AG10803 (cell line): ENCODE measurements at places on chromosomes 2 and 18.

- peak; percentile 62 for DNase-seq
These were observed 87.6 kb downstream of the TTC27 start for GRCh38 chr2:32715391-32715841.

- DNase-seq, result peak; percentile 42
These were observed 25.7 kb downstream of the MTHFD2 start for GRCh38 chr2:74223941-74224770.

- DNase-seq, result no peak
These were observed 2.9 kb upstream of the DSG4 start for GRCh38 chr18:31373641-31374040.

GRCh38 chr2:67631483-67631882 lies 234.3 kb downstream of the ETAA1 start:
- DNase-seq, result no peak

- DNase-seq, result no peak
These were observed 478.8 kb downstream of the ADCYAP1 start for GRCh38 chr18:1383465-1383864.

- no peak for DNase-seq
These were observed 134.6 kb upstream of the KLHL29 start for GRCh38 chr2:23250371-23250770.

DNA sequence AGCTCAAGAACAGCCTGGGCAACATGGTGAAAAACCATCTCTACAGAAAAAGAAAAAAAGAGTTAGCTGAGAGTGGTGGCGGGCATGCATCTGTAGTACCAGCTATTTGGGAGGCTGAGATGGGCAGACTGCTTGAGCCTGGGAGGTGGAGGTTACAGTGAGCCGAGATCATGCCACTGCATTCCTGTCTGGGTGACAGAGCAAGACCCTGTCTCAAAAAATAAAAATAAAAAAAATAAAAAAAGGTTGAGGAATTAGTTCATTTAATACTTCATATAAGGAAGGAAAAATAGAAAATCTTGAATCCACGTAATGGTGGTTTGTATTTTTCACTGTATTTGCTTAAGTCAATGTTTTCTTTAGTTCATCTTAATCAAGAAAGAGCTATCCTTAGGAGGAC lies 241.7 kb downstream of the TGIF1 start:
- DNase-seq, result no peak

DNA sequence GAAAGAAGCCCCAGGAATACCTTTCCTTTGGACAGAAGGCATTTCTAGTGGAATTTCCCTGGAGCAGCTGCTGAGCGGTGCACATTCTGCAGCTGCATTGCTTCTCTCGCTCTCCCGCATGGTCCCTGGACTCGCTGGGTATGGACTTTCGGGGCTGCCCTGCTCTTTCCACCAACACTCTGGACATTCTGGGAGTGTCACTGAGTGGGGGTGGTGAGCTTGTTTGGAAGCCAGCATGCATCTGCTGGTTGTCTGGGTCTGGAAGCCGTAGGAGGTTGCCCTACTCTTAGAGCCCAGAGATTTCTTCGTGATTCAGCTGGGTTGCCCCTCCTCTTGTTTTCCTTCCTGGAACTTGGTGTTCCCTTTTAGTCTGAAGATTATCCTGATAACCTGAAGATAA lies 52.6 kb downstream of the TWIST2 start:
- DNase-seq, result no peak

GRCh38 chr2:99067871-99068625 lies 73.5 kb upstream of the C2orf15 start:
- no peak for DNase-seq

DNA sequence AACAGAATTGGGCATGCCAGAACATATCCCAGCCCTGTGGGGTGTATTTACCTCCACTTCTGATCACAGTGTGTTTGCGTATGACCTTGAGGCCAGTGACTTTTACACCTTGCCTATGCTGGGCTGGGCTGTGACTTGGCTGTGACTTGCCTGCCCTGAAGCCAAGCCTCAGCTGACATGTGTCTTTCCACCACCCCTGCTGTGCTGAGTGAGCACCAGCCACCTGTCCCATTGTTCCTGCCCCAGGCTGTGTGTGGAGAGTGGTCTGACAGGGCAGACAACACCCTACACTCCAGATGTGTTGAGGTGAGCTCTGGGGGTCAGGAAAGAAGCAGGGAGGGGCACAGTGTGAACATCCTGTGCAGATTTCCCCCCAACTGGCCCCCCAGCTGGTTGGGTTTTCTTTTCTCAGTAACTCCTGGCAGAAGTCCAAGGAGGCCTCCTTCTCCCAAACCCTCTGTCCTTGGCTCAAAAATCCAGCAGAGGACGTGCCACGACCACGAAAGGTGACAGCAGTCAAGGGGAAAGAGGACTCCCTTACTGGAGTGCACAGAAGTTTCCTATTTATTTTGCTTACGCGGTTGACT lies 5.1 kb upstream of the STEAP3 start:
- DNase-seq, result peak; percentile 70

DNA sequence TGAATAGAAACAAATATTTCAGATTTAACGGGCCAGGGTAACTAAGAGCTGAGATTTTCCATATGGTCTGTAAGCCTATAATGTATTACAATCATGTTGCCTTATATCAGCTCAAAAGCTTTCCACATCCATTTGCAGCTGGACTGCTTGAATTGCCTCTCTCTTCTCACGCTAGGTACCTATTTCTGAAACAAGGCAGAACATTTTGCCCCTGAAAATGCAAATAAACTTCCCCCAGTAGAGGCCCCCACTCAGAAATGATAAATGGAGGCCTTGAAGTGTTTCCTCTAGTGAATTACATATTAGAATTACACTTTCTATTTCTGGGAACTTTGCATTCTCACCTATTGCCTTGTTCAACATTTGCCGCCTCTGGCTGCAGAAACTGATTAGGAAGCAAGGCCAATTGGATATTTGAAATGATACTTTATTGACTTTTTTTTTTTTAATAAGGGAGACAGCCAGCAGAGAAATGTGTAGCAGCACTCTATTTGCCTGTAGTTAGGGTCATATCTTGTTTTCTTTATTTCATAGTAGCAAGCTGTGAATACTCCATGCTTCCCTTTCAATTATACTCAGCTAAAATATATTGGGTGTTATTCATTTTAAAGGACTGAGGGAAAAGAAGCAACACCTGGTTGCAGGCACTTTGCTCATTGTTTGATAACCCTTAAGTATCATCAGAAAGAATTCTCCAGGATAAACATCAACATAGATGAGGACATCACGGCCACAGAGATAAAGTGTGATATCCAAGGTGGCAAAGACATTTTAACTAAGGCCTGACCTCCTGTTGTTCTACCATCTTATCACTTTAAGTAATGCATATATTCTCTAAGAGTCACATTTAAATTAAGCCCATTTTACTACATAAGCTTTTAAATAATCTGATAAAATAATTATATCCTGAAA lies 505.5 kb downstream of the LRRTM4 start:
- DNase-seq, result no peak

DNA sequence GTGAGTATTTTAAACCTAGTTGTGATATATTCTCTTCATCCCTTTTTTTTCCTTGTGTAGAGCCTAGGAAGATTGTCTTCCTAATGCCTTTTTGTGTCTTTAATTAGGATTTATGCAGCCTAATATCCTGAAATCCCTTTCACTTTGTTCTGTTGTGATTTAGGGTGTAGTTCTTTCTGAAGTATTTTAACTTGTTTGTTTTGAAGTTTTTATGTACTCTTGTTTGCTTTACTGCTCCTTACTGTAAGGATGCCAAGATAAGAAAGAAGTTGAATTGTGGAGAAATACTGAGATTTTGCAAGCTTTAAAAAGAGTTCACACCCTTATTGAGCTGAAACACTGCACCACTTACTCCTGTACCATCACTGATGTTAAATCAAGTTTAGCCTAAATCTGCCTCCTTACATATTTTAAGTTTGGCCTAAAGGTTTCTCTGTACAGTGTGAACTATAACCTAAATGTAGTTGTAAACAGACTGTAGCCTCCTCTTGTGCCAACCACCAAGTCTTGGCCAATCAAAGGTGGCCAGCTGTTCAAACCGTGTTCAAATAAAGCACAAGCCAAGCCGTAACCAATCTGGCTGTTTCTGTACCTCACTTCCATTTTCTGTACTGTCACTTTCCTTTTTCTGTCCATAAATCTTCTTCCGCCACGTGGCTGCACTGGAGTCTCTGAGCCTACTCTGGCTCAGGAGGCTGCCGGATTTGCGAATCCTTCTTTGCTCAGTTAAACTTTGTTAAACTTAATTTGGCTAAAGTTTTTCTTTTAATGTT lies 17.7 kb upstream of the ACOXL start:
- DNase-seq, result no peak

DNA sequence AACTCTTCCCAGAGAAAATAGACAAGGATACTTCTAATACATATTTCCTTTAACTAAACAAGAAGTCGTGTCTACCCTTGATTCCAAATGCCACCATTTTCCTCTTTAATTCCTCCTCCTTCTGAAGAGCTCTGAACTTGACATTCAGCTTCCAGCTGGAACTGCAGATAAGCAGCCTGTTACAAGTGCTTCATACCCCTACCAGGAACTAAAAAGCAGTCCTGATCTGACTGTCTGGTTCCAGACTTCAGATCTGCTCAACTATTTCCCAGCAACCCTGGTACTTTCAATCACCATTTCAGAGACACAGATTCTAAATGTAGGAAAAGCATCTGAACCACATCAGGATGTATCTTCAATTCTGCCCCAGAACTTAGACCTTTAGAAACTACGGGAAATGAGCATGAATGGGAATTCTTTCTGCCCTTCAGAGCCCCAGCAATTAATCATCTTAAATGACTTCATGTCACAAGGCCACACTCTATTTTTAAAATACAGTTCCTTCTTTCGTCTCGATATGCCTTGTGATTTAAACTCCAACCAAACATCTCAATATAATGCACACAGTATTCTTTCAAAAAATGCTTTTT lies 159.5 kb downstream of the L3MBTL4 start:
- no peak for DNase-seq

GRCh38 chr18:75209951-75210258 lies 692 bp upstream of the TSHZ1 start:
- DNase-seq, result peak; percentile 31

GRCh38 chr18:58316396-58317342 lies 272.6 kb downstream of the NEDD4L start:
- DNase-seq, result no peak

- DNase-seq, result no peak
These were observed 81.1 kb downstream of the LPIN1 start for GRCh38 chr2:11827547-11827946.

- DNase-seq, result peak; percentile 59
These were observed 28.3 kb downstream of the MCFD2 start for GRCh38 chr2:46887028-46887885.

DNA sequence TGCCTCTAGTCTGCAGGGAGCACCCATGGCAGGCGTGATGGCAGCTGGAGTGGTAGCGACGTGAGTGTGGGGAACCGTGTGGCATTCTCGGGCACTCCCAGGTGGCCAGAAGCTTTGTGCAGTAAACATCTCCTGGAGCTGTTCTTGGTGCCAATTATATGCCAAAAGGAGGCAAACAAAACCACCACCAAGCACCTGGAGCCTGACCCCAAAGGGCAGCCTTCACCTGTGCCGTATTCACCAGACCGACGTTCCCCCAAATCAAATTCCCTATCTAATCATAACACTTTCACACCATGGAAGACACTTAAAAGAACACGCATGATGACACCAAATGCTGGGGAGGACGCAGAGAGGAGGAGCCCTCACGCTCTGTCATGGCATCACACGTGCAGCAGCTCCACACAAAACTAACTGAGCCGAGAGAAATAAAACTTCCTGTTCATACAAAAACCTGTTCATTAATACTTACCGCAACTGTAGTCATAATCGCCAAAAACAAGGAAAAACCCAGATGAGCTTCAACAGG lies 123.6 kb downstream of the EIPR1 start:
- no peak for DNase-seq

- no peak for DNase-seq
These were observed 252.0 kb upstream of the SIX3 start for GRCh38 chr2:44689516-44689915.

- no peak for DNase-seq
These were observed 218.9 kb upstream of the TANK start for GRCh38 chr2:160941290-160941846.

- peak; percentile 0 for DNase-seq
These were observed 48.2 kb upstream of the TMEM200C start for GRCh38 chr18:5943514-5943913.

GRCh38 chr2:239137165-239137897 lies 263.5 kb downstream of the HDAC4 start:
- no peak for DNase-seq

DNA sequence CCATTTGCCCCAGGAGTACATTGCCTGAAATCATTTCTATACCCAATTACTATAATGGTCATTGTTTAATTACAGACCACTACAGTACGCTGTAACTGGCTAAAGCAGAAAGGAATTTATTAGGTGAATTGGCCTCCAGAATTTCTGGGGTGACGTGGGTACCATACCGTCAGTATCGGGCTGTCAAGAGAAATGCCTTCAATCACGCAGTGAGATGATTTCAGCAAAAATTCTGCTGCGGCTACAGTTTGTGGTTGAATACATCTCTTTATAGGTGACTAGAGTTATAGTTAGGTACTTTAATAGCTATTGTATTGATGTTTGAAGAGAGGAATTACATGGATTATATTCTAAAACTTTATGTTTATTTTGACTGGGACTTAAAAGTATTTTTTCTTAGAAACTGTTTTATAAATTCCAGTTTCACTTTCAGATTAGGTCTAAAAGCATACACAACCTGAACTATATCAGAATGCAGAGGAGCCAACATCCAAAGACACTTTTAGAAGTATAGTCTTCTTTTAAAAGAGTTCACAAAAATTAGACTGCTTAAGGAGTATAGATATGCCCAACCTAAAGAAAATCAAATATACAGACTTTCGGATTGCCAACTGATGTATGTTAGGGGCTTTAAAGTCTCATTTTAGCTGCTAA lies 128.4 kb downstream of the TTC27 start:
- DNase-seq, result no peak

DNA sequence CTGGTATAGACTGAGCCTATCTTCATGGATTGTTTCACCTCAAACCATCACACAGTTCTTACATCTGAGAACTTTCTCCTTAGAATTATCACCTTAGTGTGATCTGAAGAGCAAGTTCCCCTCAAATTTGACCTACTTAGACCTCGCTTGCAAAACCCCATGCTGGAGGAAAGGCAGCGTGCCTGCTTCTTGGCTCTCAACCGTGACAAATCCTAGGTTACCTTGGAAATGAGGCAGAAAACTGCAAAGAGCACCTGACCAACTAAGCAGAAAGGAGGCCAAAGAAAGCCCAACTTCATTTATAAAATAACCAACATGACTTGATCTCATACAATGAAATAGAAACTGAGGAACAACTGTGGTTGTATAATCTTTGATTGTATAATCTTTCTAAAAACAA lies 146.4 kb downstream of the RAB3GAP1 start:
- DNase-seq, result no peak
